ENCODE measurements at places on chromosomes 3 and 15.

DNA sequence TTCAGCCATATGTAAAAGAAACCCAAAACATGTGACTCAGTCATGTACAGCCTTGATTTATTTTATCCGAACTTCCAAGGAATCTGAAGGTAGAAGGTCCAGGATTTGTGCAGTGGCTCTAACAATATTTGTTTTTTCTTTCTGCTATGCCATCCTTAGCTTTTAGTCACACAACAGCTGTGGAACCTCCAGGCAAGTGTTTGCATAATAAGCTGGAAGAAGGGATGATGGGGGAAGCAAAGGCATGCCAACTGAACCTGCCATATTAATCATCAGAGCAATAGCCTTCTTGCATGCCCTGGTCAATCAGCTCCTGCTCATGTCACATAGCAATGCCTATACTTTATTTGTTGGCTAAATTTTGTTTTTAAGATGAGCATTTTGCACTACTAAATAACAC is 444.7 kb upstream of the ARPP21 start:
- DNase-seq, result no peak

GRCh38 chr3:148737104-148737530 is 39.4 kb downstream of the AGTR1 start:
- no peak for DNase-seq

DNA sequence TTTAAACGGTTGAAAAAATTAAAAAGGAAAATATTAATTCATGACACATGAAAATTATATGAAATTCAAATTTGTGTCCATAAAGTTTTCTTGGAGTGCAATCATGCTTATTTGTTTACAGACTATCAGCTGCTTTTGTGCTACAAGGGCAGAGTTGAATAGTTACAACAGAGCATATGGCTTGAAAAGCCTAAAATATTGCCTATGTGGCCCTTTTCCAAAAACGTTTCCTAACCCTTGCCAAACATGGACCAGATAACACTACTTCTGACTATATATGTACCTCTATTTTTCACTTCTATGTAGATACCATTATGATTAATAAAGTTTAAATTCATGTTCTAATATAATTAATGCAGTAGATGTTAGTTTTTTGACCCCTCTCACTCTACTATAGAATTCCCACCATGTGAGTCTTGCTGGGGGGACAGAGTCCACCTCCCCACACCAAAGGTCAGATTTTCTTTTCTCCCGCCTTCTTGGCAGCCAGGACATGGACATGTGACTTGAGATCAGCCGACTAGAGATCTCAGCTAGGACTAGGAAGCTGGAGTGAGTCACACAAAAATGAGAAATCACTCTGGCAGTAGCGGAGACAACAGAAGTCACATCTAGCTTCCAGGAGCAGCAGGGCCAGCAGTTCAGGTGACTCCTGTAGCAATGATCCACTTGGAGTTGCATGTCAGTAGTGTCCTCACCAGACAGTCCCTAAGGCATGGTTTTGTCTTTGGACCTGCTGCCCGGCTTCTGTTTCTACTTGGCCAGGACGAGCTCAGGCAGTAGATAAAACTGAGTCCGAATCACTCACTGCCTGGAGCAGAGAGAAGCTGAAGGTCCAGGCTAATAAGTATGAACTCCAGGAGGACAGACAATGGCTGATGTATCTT is 22.4 kb downstream of the CIAO2A start:
- DNase-seq, result no peak

DNA sequence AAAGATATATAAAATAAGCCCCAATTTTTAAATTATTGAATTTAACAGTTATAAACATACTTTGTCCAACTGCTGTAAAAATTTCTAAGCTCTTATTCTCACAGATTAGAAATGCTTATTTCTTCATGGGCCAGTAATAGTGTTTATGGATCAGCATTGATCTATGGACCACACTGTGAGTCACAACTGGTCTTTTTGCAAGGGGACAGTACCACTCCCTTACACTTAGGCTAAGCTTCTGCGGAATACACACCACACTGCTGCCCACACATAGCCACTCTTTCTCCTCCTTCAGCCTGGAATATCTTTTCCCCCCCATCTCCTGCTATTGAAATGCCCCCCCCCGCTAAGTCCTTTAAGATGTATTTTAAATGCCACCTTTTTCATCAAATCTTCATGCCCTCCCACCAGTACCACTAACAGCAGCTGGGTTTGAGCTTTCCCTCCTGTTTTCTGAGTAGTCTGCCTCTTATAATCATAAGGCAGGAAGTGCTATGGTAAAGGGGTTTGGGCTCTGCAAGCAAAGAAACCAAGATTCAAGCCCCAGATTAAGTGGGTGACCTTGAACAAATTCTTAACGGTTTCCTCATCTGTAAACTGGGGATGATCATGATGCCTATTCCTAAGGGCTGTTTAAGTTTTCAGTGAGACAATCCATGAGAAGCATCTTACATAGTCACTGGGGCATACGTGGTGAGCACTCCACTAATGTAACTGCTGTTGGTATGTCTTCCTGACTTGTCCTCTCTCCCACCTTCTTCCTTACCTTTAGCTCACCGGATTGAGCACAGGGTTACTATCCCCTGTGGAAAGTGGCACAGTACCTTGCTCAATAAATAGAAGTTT is 69.2 kb downstream of the DCUN1D1 start:
- no peak for DNase-seq

DNA sequence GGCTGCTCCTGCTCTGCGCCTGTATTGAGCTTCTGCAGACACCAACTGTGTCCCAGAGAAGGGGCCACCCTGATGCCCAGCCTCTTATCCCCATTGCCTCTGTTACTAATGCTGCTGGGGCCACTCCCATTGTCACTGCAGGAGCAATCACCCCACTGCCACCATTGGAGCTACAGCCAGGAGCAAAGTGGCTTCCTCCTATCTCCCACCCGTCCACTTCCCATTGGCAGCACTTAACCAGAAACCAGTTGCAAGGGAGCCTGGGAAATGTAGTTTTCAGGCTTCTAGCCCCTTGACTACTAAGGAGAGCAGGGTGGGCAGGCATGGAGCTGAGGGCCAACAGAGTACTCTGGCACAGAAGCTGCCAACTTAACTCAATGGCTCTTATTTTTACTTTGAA is 55.9 kb upstream of the KLF13 start:
- no peak for DNase-seq

- no peak for DNase-seq
These were observed 252.4 kb upstream of the C2CD4B start for GRCh38 chr15:62417439-62417838.

DNA sequence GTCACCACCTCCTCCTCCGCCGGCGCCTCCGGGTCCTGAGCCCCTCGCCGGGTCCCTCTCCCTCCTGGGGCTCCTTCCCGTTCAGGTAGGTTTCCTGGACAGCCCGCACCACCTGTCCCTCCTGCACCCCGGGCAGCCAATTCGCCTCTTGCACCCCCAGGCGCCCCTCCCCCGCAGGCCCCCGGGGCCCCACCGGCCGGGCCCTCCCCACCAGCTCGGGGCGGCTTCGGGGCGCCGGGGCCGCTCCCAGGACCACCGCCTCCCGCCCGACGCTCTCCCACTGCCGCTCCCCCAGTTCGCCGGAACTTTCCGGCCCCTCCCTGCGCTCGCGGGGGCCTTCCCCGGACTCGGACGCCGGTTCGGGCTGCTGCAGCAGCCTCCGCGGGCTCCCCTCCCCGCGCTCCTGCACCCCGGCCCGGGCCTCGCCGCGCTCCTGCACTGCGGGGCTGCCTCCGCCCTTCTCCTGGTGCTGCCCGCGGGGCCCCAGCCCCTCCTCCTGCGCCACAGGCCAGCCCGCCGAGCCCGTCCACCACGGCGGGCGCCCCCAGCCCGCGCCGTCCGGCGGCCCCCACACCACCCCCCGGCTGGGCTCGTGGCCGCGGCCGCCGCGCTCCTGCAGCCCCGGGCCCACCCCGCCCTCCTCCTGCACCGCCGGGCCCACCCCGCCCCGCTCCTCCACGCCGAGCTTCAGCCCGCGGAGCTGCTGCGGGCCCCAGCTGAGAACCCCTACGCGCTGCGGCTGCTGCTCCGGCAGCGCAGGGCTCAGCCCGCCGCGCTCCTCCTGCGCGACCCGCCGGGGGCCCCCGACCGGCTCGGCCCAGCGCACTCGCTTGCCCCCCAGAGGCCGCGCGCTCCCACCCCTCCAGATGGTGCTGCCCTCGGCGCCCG is 587 bp upstream of the TNK2 start:
- no peak for DNase-seq

DNA sequence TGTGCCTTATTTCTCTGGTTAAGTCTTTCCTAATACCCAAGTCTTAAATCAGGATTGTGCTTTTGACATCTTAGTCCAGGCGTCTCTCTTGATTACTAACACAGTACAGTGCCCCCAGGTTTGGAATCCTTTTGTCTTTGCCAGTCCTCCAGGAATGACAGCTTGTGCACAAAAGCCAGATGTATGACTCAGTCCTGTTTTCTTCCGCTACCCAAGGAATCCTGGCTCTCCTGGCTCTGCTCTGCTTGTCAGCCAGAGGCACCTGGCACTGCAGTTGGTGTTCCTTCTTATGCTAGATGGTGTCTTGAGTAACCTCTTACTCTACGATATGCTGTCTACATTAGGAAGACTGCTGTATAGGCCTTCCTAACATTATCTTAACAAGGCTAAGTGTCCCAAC is 728.2 kb upstream of the NECTIN3 start:
- no peak for DNase-seq

DNA sequence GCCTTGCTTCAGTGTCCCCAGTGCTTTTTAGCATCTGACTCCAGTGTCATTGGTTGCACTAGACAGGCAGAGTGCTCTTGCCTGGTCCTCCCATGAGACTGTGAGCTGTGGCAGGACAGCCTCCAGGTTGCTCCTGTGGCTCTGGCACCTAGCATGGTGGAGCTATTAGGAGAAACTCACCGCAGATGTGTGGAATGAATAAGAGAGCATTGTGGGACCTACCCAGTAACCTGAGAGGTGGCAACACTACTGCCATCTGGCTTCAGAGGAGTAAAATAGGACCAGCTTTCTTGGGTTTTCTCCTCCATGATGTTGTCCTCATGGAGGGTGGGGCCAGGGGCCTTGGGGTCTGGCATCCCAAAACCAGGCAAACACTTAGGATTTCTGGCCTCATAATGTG is 183.6 kb downstream of the EPHB1 start:
- DNase-seq, result no peak

GRCh38 chr15:31262143-31262530 is 64.5 kb upstream of the KLF13 start:
- DNase-seq, result no peak

- no peak for DNase-seq
These were observed 42.0 kb downstream of the IFT57 start for GRCh38 chr3:108180194-108180593.

- no peak for DNase-seq
These were observed 18.5 kb downstream of the PAK2 start for GRCh38 chr3:196757876-196758739.

GRCh38 chr3:123285066-123285465 is 83.3 kb downstream of the SEC22A start:
- DNase-seq, result no peak

- DNase-seq, result no peak
These were observed 196.8 kb downstream of the ADAMTSL3 start for GRCh38 chr15:83850501-83851245.

DNA sequence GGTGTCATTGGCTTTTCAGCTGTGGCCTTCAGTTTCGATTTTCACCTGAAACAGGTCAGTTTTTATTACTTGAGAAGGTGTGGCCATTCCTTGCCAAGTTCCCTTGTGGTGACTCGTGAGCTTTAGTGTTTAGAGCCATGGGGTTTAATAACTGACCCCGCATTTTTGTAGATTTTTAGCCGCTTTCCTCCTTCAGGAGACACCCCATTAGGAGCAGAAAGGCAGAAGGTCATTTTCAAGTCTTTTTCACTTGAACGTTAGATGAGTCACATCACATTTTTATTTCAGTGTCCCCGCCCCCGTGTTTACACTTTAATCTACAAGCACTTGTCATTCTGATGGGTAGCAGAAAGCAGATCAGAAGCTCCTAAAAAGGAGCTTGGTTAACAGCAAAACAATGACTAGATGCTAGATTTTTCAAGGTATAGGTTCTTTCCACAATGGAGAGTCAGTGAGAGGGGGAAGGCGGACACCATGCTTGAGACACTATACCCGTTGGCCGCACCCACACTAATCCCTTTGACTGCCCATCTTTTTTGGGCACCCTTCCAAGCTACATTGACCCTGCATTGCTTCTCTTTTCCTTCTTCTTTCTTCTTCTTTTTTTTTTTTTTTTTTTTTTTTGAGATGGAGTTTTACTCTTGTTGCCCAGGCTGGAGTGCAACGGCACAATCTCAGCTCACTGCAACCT is 132.7 kb downstream of the GHSR start:
- DNase-seq, result no peak

DNA sequence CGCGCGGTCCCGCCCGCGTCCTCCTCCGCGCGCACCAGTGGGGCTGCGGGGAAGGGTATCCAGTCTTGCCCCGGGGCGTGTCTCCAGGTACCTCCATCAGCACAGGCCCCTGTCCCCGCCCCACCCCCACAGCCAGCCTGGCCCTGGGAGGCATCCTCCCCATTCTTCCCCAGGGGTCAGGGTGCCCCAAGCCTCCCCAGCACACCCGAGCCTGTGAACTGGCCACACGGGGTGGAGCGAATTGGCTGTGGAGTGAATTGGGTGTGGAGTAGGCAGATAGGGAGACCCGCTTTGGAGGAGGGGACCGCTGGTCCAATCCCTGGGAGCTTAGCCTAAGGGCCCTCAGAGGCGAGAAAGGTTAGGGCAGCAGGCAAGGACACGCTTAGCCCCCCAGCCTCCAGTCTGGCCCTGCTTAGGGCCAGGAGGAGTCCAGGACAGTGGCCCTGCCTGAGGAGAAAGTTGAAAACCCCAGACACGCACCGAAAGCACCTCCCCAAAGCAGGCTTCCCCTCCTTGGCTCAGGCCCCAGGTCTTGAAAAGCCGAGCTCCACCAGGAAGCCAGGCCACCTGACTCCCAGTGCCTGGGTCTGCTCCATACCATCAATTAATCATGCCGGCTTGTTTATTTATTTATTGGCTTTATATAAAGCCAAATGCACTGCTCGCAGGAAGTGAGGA is 107.7 kb upstream of the SLC6A11 start:
- DNase-seq, result no peak

- no peak for DNase-seq
These were observed 335.8 kb upstream of the THRB start for GRCh38 chr3:24830230-24831152.

GRCh38 chr15:40290918-40291574 is 8.2 kb upstream of the ANKRD63 start:
- DNase-seq, result no peak

GRCh38 chr3:66073464-66074141 is 34.9 kb upstream of the MAGI1 start:
- DNase-seq, result no peak

GRCh38 chr15:40754574-40754882 is 526 bp downstream of the RMDN3 start:
- DNase-seq, result peak; percentile 17

DNA sequence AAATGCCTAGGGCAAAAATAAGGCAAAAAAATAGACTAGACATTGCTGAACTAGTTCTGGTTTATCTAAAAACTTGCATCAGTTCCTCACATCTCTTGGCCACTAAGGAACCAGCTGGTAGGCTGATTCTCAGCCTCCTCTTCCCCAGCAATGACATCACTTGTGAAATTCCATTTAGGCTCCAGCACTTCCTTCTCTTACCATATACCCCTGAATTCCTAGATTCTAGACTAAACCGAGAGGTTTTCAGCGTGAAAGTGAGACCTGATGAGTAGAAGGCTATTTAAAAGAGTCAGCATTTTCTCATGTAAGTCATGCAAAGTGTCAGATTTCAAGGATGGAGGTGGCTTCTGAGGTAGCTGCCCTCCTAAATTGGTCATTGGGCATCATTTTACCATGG is 247.1 kb upstream of the CDIN1 start:
- no peak for DNase-seq
